ENCODE measurements at places on chromosomes 3 and 15. TPM values are rescaled to one million over a fixed set of nuclear protein-coding genes. Genes with fewer than 3 reads are reported as not detected.

The MYZAP gene
- total RNA-seq = not detected

The VGLL3 gene
- 53.7 TPM for total RNA-seq

The APBA2 gene
- total RNA-seq = 18.2 TPM

The ANXA2 gene
- 1,250 TPM for total RNA-seq

The CCR8 gene
- total RNA-seq = not detected

The FAM107A gene
- total RNA-seq = under 0.01 TPM

The WDR6 gene
- 59.6 TPM for total RNA-seq

The CFAP44 gene
- 1.5 TPM for total RNA-seq

The HRG gene
- total RNA-seq = not detected

The MYRIP gene
- under 0.01 TPM for total RNA-seq

The PAQR5 gene
- total RNA-seq = 9.8 TPM

The SYNPR gene
- total RNA-seq = not detected

The TRIM42 gene
- total RNA-seq = not detected

The COL6A6 gene
- total RNA-seq = 0.83 TPM

Data from fibroblast of lung (primary cell).